ENCODE measurements at places on chromosomes 3 and 15. TPM values are rescaled to one million over a fixed set of nuclear protein-coding genes. Genes with fewer than 3 reads are reported as not detected.

DNA sequence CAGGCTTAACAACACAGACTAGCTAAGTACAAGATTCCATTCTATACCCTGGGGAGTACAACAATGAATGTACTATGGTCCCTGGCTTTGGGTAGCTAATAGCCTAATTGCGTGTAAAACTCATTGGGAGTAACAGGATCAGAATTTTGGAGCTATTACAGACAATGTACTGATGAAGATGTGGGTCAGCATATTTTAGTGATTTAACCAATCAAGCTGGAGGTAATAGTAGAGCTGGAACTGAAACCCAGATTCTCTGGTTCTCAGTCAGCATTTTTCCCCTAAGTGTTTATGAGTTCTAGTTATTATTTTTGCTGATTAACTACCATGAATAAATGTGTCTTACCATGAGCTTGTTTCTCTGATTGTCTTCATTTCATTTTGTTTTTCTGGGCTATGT lies 578.7 kb downstream of the NLGN1 start:
- no peak for DNase-seq

- DNase-seq: no peak
Observed at GRCh38 chr3:65810302-65810701, 228.4 kb downstream of the MAGI1 start.

DNA sequence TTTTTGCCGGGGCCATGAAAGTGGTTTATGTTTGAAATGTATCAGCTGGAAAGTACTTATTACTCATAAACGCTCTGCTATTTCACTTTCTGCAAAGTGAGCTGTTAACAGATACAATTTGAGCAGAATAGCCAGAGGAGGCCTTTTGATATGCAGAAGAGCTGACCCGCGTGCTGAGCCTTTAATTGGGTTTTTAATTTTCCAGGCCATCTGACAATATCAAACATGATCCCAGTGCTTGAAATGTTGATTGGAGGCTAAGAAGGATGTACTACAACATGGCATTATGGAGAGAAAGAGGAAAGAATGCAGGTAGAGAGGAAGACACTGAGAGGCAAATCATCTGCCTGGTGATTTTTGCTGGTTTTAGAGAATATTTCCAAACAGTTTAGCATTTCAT lies 261.3 kb upstream of the MEIS2 start:
- no peak for DNase-seq

UBA7 gene
- 10.4 TPM for total RNA-seq

DNA sequence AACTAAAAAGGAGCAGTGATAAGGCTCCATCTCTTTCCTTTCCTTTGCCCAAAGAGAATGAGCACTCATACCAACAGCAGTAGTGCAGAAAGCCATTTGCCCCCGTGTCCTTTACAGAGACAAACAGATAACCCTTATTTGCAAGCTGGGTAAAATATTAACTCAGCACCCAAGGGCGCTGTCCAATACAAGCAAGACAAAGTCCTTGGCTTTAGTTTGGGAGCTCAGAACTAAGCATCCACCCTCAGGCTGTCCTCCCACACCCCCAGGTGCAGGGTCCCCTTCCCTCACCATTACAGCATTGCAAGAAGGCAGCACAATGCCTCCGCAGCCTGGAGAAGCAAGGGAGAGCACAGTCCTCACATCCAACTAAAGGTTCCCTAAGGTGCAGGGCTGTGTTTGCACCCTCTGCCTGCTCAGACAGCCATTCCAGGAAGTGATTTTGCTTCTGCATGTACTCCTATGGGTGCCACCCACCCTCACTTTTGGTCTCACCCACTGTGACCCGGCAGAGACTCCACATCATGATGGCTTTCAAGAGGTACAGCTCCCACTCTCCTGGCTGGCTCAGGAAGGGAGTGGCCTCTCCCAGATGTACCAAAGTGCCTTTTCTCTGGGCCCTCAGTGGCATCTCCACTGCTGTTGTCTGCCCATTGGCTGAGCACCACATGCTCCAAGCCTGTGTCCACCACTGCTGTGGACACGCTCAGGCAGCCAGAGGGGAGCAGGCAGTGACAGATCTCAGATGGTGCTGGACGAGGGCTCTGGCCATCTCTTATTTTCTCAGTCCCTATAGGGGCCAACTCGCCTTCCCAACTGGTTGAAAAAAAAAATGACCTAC lies 34.1 kb upstream of the HES1 start:
- DNase-seq: no peak

- no peak for DNase-seq
Observed at GRCh38 chr15:33262306-33262705, 48.5 kb upstream of the RYR3 start.

DNA sequence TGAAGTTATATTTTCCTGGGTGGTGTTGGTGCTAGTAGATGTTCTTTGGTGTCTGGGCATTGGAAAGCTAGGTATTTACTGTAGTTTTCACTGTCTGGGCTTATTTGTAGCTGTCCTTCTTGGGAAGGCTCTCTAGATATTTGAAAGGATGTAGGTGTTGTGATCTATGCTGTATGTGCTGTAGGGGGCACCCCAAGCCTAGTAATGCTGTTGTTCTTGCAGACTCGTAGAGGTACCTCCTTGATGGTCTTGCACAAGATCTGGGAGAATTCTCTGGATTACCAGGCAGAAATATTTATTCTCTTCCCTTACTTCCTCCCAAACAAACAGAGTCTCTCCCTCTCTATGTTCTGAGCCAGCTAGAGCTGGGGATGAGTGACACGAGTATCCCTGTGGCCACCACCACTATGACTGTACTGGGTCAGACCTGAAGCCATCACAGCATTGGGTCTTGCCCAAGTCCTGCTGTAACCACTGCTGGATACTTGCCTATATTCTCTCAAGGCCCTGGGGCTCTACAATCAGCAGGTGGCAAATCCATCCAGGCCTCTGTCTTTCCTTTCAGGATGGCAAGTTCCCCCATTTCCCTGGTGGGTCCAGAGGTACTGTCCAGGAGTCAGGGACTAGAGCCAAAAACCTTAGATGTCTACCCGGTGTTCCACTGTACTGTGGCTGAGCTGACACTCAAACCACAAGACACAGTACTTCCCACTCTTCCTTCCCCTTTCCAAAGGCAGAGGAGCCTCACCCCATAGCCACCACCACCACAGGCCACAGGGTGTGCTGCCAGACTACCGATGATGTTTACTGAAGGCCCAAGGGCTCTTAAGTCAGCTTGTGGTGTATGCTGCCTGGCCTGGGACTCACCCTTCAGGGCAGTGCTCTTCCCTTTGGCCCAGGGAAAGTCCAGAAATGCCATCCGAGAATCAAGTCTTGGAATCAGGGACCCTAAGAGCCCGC lies 195.2 kb upstream of the DPPA4 start:
- DNase-seq: no peak

HACL1 gene
- 17.5 TPM for total RNA-seq

DNA sequence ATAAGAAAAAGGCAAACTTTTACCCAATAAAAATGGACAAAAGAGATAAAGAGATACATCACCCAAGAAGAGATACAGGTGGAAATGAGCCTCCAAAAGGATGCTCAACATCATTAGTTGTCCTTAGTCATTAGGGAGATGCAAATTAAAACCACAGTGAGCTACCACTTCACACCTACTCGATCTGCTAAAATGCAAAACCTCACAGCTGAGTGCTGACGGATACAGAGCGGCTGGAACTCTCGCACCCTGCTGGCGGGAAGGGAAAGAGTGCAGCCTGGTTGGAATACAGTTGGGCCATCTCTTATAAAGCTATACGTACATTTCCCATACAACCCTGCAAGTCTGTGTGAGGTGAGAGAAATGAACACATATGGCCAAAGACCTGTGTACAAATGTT lies 78.5 kb upstream of the PRR20G start:
- DNase-seq: no peak

- peak; percentile 84 for DNase-seq
Observed at GRCh38 chr3:186772701-186773417, 10.5 kb upstream of the EIF4A2 start.

UBA3 gene
- 32.7 TPM for total RNA-seq

GRCh38 chr3:49004352-49005302 lies 2.6 kb upstream of the WDR6 start:
- no peak for DNase-seq

DNA sequence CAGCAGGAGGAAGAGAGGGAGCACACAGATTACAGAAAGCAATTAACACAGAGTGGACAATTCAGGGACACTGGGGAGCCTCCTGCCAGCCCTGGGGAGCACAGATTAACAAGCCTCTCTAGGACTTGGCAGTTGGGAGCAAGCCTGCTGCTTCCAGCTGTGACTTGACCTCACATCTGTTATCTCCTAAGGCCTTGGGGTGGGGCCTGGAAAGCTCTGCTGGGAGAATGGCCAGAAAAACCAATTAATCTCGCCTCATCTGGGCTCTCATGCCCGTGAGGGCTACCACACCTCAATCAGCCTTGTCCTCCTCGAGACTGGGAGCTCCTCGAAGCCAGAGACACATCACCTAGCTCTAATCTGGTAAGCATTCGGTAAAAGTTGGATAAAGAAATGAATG lies 39.1 kb downstream of the SEMA5B start:
- DNase-seq: no peak

- DNase-seq: no peak
Observed at GRCh38 chr3:15339786-15340215, 7.4 kb upstream of the SH3BP5 start.

GRCh38 chr3:149767720-149768119 lies 15.4 kb upstream of the COMMD2 start:
- no peak for DNase-seq

WDR48 gene
- 16.0 TPM for total RNA-seq

MOBP gene
- total RNA-seq: not detected

DNA sequence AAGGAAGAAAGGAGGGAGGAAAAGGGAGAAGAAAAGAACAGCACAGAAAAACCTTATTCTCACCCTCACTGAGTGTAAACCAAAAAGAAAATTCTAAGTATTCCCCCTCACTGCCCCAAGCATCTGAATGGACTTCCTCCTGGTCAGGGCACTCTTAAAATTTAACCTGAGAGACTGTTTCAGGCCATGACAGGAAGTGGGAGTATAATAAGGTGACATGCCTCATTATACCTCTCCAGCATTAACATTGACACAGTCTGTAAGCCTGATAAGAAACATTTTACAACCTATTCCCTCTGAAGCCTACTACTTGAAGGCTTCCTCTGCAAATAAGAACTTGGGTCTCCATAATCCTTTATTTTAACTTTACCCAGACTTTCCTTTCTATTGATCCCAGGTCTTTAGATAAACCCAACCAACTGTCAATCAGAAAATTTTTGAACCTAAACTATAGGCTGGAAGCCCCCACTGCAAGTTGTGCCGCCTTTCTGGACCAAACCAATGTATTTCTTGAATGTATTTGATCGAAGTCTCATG lies 41.7 kb downstream of the SLCO2A1 start:
- DNase-seq: no peak

DNA sequence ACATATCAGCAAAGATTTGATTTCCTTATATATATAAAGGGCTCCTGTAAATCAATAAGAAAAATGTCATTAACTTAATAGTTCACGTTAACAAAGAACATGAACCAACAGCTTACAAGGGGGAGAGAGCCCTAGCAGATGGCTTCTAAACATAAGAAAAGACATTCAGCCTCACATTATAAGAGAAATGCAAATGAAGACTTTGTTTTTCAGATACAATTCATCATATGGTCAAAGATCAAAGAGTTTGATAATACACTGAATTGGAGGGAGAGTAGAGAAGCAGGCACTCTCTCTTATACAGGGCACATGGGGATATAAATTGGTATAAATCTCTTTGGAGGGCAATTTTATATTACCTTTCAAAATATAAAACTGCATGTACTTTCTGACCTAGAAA lies 21.1 kb downstream of the RBP2 start:
- no peak for DNase-seq
